ENCODE measurements at places on chromosomes 1 and 21.

GRCh38 chr1:36816348-36816747 is 218.0 kb downstream of the GRIK3 start:
- no peak overlapping the region for H3K4me3 ChIP-seq
- no peaks in the 10 kb centered on the region for H3K36me3 ChIP-seq
- DNase-seq: no peak
- peaks cover 20% of the 10 kb centered on the region for H3K27me3 ChIP-seq
- H3K4me1 ChIP-seq: no peaks in the 10 kb centered on the region
- H3K27ac ChIP-seq: no peak overlapping the region

DNA sequence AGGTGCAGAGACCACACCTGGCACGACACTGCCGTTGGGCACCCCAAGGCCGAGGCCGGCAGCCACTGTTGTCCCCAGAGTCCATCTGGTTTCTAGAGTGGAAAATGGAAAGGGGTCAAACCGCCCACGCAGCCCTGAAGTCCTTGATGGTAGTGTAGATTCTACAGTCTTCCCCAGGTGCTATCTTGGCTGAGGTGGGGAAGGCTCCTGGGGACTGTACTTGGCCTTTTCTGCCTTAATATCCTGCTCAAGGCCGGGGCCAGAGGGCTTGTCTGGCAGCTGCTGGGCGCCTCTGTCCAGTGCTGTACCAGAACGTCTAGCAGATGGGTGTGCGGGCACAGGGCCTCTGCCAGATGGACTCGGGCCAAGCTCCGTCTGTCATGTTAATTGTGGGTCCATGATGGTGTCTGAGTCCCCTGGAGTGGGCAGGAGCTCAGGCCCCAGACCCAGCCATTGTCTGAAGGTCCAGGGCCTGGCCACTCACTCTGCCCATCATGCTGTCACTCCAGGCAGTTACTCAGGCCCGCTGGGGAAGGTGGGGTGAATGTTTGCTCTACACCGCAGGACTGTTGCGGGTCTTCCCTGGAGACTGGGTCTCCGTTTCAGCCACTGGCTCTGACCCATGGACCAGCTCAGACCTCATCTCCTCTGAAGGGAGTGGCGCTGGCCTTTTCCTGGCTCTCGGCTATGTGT is 161.9 kb upstream of the COL6A1 start:
- H3K4me1 ChIP-seq: no peaks in the 10 kb centered on the region
- no peak overlapping the region for H3K4me3 ChIP-seq
- DNase-seq: no peak
- H3K27me3 ChIP-seq: no peaks in the 10 kb centered on the region

DNA sequence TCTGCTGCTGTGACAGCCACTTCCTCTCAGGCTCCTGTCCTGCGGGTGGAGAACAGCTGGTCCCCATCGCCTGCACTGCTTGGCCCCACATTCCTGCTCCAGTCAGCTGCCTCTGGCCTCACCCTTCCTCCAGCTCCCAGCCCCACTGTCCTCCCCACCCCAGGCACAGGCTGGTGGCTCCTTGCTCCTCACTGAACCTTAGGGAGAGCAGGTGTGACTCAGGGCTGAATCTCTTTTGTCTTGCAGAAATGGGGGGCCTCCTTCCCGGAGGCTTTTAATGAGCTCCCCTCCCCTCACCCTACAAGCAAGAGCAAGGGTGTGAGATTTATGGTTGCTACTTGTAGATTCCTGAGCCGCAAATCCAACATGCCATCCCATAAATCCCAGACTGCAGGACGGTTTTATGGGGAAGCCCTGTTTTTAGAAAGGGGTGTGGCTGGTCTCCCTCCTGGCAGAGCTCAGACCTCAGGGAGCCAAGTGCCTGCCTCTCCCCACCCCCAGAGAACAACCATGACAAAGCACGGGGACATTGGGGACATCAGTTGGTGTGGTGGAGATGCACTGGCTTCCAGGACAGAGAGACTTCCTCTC is 15.2 kb downstream of the CDK18 start:
- no peaks in the 10 kb centered on the region for H3K27me3 ChIP-seq
- no peak overlapping the region for H3K27ac ChIP-seq
- no peaks in the 10 kb centered on the region for H3K4me1 ChIP-seq
- H3K36me3 ChIP-seq: no peaks in the 10 kb centered on the region
- H3K4me3 ChIP-seq: no peak overlapping the region

DNA sequence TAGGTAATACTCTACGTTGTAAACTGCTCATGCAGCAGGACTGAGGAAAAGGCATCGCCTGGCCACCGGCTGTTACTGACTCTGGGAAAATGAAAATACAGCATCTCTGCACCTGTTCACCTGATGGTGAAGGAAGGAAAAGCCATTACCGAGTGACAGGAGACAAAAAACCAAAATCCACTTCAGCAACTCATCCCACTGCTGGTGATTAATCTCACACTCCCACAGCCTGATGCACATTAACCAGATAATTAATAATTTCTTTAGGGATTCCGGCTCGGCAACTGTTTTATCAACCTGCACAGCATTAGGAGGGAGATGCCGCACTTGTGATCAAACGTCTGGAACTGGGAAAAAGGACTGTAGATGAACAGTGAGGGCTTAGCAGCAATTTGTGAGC is 183.9 kb upstream of the ESRRG start:
- no peak overlapping the region for H3K4me3 ChIP-seq
- H3K4me1 ChIP-seq: no peaks in the 10 kb centered on the region
- no peaks in the 10 kb centered on the region for H3K36me3 ChIP-seq
- H3K27ac ChIP-seq: no peak overlapping the region
- no peaks in the 10 kb centered on the region for H3K27me3 ChIP-seq

- no peak for DNase-seq
- H3K27ac ChIP-seq: no peak overlapping the region
- no peaks in the 10 kb centered on the region for H3K27me3 ChIP-seq
- H3K36me3 ChIP-seq: no peaks in the 10 kb centered on the region
- no peaks in the 10 kb centered on the region for H3K4me1 ChIP-seq
Observed at GRCh38 chr1:79629414-79629813, 622.9 kb upstream of the ADGRL4 start.

GRCh38 chr1:54372978-54373377 is 33.2 kb downstream of the SSBP3 start:
- no peak overlapping the region for H3K4me3 ChIP-seq
- H3K36me3 ChIP-seq: peaks cover 61% of the 10 kb centered on the region
- H3K27me3 ChIP-seq: no peaks in the 10 kb centered on the region
- H3K4me1 ChIP-seq: no peaks in the 10 kb centered on the region
- no peak for DNase-seq
- H3K27ac ChIP-seq: no peak overlapping the region
